ENCODE measurements at places on chromosomes 13 and 19.
A peak's percentile ranks its signal among the peaks of the same experiment; 100 is the strongest.

GRCh38 chr19:5600797-5601196 is 21.8 kb downstream of the SAFB2 start:
- DNase-seq: no peak

DNA sequence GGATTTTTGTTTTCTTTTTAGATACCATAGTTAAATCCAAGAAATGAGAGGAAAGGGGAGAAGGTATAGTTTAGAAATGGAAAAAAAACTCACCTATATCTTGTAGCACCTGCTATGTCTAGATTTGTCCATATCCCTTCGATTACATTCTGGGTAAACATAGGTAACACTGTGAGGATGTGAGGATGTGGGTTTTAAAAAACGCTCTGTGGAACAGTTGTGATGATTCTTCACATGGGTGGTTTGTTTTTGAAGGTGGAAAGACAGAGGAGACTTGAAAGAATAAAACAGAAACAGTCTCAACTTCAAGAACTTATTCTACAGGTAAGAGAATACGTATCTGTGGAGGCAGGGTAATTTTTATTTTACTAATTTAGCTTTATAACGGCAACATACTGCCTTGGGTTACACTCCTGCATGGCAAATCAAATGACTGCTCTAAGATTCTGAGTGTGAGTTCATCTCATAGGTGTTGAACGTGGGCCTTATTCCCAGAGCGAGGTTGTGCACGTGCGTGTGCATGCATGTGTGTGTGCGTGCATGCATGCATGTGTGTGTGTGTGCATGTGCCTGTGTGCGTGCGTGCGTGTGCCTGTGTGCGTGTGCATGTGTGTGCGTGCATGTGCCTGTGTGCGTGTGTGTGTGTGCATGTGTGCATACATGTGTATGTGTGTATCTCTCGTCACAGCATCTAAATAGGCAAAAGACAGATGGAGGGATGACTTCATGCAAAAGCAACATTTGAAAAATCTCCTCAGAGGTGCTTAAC is 23.5 kb downstream of the ATP4B start:
- DNase-seq: no peak

- DNase-seq: peak; percentile 19
Observed at GRCh38 chr19:53102756-53103233, 427 bp downstream of the ZNF160 start.

DNA sequence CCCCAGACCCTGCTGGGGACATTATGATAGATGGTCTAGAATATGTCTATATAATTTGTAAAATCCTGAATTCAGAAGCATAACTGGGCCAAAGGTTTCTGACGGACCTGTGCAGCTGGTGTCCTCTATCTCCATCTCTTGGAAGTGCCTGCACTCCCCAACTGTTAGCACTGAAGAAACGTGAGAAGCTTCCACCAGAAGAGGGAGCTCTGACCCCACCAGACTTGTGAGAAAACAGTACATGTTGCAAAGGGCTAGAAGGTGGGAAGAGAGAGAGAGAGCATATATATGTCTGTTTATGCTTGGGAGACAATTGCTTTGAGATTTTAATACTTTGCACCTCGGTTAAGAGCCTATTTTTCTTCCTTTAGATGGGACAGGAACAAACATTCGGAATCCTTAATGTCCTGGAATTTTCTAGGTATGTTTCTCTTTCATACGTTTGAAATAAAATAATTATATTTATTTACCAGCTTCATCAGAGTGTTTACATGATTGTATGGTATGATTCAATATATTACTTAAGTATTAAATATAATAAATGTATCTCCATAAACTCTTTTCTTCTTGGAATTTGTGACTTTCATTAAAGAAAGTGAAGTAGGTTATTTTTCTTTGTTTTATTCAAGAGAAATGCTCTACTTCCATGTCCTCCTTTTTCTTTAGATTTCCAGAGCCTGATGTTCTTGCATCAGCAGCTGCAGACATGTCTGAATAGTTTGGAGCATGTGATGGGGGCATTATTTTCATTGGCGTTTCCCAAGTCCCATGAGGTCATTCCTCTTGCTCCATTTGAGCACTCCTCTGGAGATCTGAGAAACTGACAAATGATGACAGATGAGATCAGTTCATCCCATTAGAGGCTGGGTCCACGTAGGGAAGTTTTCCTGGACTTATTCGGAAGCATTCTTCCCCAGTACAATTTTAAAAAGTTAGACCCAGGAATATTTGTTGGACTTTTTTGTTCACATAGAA is 202.9 kb downstream of the ATP8A2 start:
- DNase-seq: peak; percentile 43

DNA sequence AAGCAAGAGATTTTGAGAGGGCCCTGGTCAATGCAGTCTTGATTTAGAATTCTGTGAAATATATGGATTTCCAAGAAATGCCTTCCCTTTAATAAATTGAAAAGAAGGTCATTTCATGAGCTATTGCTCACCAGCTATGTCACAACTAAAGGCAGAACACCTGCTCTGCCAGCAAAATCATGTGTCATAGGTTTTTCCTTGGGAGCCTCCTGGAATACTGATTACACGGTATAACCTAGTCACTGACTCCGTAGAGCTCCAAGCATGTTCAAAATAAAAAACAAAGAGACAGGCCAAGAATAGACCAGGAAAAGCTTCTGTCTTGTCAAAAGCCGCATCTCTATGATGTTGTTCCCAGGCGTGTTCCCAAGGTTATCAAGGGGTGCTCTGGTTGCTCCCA is 45.5 kb downstream of the HSPH1 start:
- DNase-seq: no peak

GRCh38 chr19:1258707-1259205 is 10.4 kb downstream of the MIDN start:
- no peak for DNase-seq

- no peak for DNase-seq
Observed at GRCh38 chr19:30070968-30071632, 129.1 kb downstream of the URI1 start.

DNA sequence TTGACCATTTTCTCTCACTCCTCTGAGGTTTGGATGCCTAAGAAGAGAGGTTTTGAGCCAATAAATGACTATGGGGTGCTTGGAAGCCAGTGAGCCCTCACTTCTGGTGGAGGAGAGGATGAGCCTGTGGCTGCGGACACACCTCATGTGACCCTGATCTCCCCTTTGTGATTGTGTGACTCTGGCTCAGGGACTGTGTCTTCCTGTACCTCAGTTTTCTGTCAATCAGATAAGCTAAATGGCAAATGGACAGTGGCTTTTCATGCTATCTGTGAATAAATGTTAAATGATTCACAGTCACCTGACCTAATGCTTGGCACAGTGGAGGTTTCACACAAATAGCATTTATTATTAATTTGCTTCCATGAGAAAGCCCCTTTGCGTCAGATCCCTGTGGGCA is 2.7 kb downstream of the PSG8 start:
- no peak for DNase-seq
